PC-3 (cell line): ENCODE measurements at places on chromosomes 4 and X.

DNA sequence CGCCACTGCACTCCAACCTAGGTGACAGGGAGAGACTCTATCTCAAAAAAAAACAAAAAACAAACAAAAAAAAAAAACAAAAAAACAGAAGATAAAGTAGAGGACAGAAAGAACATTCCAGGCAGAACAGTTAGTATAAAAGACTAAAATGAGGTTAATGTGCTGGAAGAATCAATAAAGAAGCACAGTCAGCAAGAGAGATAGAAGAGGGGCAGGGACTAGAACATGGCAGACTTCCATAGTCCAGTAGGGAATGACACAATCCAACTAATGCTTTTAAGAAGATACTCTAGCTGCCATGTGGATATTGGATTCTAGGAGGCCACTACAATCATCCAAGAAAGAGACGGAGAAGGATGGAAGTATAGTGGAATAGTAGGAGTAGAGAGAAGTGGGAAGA is 11.6 kb downstream of the ADGRG2 start:
- no peak for DNase-seq

GRCh38 chrX:7889135-7889534 is 38.1 kb downstream of the PNPLA4 start:
- DNase-seq = no peak

DNA sequence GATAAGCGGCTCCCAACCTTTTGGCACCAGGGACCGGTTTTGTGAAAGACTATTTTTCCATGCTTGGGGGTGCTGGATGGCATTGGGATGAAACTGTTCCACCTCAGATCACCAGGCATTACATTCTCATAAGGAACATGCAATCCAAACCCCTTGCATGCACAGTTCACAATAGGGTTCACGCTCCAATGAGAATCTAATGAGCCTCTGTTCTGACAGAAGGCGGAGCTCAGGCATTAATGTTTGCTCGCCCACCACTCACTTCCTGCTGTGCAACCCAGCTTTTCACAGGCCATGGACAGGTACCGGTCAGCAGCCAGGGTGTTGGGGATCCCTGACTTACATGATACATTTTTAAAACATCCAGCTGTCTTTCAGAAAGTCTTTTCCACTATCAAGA is 187.3 kb downstream of the SLC39A8 start:
- no peak for DNase-seq

DNA sequence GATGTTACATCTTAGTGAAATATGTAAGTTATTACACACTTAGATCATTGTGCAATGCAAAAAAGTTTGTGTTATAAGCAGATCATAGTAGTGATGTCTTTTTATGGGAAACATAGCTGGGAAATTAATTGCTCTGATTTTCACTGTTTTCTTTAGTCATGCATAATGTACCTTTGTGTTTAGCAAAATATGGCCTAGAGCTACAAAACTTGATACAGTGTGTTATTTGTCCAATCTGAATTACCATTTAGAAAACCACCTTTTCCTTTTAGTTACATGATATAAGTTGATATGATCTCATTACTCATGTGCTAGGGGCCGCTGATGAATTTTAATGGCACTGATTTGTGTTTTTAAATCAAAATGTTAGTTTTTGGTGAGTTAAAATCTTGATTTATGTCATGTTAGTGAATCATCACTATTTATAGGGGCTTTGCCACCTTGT is 2.0 kb downstream of the BMPR1B start:
- peak; percentile 68 for DNase-seq

DNA sequence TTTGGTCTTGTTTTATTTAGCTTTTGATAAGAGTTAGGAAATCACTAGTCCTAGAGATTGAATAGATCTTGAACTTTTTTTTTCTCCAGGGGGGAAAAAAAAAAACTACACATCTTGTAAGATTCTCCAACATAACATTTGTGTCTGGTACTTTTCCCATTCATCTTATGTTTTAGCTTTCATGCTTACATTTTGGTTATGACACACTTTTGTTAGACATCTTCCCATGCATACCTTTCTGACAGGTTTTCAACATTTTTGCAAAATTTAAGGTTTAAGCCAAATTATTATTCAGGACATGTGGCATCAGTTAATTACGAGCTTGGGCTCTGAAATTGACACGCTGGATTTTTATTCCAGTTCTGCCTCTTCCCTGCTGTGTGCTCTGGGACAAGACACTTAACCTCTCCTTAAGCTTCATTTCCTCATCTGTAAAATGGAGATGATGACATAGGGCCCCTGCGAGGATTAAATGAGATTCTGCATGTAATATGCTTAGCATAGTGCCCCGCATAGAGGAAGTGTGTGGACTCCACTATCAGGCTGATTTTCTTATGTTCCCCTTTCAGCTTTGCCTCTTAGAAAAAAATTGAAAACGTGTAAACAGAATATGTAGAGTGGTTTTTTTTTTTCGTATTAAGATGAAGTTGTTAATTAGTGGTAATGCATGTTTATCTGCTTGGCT is 5.3 kb downstream of the KIT start:
- no peak for DNase-seq

DNA sequence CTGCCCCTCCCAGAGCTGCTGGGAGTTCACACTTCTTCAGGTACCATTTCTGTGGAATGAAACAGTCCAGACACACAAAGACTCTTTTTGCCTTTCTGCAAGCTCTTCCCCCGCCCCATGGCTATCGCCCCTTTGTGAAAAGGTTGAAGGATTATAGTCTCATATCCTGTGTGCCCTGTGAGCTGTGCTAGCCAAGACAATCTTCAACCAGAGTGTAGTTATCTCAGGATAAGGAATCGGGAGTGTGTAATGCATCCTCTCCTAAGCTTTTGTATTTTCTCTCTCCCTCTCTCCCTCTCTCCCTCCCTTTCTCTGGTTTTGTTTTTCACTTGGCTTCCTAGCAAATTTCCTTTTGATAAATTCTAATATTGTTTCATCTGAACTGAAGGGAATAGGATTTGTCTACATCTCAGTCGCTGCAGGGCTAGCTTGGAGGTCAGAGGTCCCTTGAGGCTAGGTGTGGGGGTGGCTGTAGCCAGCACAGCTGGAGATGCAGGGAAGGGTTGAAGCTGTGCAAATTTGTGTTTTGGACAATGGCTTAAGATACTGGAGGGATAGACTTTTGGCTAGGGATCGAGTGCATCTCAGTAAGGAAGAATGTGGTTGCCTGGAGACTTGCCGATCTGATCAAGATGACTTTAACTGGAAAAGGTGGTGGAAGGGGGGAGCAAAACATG is 74.6 kb upstream of the NALF2 start:
- DNase-seq = no peak

DNA sequence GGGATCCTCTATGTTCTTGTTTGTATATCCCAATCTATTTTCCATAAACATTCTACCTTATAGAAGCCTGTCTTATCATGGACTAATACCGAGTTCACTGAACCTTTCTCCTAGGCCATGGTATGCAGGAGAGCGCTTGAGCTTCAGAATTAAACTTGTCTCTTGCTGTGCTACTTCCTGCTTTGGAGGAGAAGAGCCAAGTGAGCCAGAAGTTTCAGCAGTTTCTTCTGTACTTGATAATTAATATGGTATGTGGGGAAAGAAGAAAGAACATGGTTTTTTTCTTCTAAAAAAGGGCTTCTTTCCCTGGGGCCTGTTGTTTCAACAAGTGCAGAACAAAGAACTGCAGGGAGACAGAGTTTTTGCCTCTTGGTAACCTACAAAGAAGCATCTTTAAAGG is 172.8 kb downstream of the ATG4A start:
- no peak for DNase-seq

DNA sequence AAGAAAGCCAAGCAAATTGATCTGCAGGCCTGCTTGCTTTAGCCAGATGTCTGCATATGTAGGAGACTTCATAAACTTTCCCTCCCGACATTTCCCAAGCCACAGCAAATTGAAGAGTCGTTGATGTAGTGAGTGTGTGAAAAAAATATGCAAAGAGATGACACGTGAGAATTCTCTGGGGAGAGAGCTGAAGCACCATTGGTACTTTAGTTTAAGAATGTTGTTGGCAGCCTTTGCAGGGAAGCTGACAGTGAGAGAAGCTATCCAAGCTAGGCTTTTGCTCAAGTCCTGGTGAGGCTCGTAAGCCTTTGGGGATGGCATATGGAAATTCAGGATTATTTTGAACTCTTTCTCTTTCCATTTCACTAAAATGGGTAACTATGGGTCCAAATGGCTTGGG is 87.5 kb downstream of the GLRA2 start:
- DNase-seq = no peak

GRCh38 chr4:172546782-172547181 is 621.8 kb upstream of the GALNT7 start:
- no peak for DNase-seq
